ENCODE measurements at places on chromosomes 5 and 9.

DNA sequence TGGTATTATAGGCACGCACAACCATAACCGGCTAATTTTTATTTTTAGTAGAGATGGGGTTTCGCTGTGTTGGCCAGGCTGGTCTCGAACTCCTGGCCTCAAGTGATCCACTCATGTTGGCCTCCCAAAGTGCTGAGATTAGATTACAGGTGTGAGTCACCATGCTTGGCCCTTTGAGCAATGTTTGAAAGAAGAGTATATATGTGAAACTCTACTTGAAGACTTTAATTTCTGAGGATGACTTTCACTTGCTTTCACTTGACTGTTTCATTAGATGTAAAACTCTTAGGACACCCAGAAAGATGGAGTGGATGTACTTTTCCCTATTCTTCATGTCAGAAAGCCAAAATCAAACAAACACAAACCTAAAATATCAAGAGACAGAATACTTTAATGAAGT, 43.8 kb upstream of the GAS1 start:
- DNase-seq: no peak

GRCh38 chr5:107820429-107820828, 149.7 kb upstream of the EFNA5 start:
- no peak for DNase-seq

GRCh38 chr5:150644514-150644913, 4.1 kb downstream of the SYNPO start:
- DNase-seq: no peak

DNA sequence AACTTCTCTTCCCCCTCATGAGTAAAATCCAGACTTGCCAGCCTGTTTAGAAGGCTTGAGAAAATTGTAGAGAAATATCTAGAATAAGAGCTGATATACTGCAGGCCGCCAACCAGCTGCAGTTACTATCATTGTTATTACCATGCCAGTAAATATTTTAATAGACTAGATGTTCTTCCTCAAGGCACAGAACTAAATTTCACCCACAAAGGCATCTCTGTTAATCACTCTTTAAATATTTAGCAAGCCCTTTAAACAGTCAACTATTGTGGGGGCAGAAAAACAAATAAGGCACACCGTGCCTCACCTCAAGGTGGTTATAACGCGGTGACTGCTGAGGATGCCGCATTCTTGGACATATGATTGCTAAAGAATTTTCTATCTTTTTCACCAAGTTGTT, 147.0 kb downstream of the SPOCK1 start:
- DNase-seq: no peak

DNA sequence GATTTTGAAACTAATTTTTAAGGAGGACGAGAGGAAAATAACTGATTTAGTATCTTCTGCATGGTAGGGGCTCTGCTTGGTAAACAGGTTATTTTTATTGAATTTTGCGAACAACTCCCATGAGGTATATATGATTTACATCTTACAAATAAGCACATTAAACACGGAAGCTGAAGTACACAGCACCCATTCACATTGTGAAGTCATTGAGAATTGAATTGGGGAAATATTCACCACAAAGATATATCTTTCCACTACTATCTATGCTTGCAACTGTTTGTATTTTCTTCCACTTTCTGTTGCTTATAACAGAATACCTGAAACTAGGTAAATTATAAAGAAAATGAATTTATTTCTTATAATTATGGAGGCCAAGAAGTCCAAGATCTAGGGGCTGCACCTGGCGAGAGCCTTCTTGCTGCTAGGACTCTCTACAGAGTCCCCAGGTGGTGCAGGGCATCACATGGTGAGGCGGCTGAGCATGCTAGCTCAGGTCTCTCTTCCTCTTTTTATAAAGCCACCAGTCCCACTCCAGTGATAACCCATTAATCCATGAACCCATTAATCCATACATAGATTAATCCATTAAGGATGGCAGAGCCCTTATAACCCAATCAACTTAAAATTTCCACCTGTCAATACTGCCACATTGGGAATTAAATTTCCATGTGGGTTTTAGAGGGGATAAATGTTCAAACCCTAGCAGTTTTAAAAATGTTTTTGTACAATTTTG, 79.0 kb upstream of the ZNF608 start:
- no peak for DNase-seq

DNA sequence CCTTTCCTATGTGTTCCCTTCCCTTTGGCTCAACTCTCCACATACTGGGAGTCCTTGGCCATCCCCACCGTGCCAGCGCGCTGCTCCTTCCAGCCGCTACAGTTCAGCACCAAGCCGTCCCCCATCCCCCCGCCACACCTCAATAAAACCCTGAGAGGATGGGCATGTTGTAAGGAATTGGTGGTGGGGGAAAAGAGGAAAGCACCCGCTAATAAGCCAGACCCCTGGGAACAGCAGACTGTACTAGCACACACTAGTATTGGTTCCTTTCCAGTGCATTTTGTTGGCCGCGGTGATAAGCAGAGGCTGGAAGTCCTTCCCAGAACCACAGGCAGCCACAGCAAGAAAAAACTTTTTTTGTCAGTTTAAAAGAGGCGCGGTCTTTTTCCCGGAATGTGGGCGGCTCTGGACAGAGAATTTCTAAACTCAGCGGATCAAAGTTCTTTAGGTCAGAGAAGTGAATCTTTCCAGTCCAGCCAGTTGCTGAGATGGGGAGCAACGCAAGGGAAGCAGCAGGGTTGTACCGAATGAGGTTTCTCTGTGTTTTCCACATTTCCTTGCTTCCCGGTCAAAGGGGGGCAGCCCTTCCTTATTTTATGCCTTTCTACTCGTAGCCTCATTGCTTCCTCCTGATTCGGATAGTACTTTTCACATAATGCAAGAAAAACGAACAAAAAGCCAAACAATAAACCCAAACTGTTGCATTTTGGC, 2.1 kb downstream of the CHSY3 start:
- no peak for DNase-seq

GRCh38 chr9:5621327-5621726, 7.6 kb upstream of the RIC1 start:
- no peak for DNase-seq

DNA sequence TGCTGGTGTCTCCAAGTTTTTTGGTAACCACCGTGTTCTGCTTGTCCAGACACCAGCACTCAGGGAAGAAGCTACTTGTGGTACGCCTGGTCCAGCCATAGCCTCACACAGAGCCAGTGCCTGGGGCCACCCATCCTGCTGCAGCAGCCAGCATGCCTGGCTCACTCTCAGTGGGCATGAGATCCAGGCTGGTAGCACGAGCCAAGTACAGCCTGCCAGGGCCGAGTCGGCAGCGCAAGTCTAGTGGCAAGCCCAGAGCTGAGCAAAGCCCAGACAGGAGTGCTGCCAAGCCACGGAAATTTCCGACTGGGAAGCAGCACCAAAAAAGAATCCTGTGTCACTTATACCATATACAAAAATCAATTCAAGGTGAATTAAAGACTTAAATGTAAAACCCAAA, 36.3 kb upstream of the FBXL17 start:
- no peak for DNase-seq

DNA sequence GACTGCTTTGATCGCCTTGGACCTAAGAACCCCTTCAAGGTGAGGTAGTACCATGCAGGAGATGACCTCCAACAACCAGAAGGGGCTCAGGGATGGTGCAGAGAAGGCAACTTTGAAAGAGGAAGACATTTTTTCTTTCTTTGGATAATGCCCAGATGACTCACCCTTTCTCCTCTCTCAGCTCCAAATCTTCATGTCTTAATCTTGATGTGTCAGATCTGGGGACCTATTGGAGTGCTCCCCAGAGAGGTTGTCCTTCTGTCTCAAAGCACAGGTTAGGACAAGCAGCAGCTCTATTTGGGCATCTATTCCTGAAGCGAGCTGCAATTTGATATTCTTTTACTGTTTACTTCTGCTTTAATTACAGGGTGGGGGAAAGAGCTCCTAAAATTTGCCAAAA, 229.9 kb upstream of the MAP3K1 start:
- peak; percentile 63 for DNase-seq

DNA sequence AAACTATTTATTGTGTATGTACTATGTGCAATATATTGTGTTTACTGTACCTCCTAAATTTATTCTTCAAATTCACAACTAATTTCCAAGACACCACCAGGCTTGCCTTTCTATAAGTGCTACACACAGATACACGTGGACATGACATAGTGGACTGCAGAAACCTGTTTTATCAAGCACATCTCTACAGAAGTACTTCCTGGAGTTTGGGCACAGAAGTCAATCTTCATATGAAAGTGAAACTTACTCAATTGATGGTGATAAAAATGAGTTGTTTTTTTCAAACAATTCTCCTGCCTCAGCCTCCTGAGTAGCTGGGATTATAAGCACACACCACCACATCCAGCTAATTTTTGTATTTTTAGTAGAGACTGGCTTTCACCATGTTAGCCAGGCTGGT, 57.6 kb downstream of the NLN start:
- no peak for DNase-seq

GRCh38 chr5:62650197-62650596, 71.6 kb downstream of the LRRC70 start:
- no peak for DNase-seq

GRCh38 chr5:116004248-116004647, 28.0 kb upstream of the ARL14EPL start:
- no peak for DNase-seq

DNA sequence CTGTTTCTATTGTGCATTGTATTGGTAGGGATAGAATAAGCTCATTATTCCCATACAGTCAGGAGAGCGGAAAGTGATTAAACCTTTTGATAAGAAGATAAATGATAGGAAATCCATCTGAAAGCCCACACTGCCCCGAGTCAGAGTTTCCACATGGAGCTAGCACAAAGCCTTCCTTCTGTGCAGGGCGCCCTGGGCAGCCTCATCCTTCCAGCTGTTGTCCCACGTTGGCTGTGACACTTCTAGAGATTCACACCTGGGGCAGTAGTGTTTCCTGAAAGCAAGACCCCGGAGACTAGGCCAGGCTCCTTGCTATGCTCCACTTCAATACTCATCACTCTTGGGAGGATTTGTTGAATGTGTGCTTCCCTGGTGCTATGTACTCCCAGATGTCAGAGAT, 172.4 kb downstream of the SEMA6A start:
- no peak for DNase-seq

GRCh38 chr5:164013077-164013670, 507.8 kb downstream of the MAT2B start:
- DNase-seq: peak; percentile 64

DNA sequence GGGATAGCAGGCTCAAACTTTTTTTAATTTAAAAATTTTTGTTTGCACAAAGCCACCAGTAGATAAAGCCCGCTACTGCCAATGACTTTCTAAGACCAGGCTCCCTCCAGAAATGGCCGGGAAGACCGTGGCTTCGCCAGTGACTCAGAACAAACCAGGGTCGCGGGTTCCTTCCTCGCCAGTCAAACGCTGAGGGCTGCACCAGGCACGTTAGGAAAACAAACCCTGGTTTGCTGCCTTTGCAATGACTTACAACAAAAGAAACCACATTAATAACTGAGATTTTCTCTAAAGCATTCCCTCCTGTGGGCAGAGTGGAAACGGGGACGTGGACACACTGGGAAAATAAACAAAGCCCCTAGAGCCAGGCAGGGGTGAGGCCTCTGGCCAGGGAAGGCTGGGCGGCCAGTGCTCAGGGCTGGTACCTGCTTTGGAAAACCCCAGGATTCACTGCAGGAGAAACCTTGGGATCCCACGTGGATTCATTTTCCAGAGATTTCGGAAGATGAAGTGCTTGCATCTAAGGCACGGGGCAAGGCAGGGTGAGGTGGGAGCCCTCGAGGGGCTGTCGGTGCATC, 3.8 kb downstream of the PRRX2 start:
- DNase-seq: no peak

DNA sequence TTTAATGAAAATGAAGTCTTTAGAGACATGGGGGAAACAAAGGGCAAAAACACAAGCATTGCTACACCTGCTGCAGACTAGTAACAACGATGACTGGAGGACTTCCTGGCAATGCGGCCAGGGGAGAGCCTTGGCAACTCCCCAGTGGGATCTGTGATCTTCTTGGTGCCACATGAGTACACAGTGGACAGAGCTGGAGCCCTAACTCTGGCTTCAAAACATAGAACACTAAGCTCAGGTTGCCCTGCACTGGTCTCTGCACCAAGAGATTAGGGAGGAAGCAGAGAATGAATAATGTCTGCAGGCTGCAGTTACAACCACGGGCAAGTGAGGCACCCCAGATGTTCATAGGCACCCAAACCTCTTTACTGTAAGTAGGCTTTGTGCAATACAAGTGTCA, 91.1 kb downstream of the MRPS27 start:
- DNase-seq: no peak

DNA sequence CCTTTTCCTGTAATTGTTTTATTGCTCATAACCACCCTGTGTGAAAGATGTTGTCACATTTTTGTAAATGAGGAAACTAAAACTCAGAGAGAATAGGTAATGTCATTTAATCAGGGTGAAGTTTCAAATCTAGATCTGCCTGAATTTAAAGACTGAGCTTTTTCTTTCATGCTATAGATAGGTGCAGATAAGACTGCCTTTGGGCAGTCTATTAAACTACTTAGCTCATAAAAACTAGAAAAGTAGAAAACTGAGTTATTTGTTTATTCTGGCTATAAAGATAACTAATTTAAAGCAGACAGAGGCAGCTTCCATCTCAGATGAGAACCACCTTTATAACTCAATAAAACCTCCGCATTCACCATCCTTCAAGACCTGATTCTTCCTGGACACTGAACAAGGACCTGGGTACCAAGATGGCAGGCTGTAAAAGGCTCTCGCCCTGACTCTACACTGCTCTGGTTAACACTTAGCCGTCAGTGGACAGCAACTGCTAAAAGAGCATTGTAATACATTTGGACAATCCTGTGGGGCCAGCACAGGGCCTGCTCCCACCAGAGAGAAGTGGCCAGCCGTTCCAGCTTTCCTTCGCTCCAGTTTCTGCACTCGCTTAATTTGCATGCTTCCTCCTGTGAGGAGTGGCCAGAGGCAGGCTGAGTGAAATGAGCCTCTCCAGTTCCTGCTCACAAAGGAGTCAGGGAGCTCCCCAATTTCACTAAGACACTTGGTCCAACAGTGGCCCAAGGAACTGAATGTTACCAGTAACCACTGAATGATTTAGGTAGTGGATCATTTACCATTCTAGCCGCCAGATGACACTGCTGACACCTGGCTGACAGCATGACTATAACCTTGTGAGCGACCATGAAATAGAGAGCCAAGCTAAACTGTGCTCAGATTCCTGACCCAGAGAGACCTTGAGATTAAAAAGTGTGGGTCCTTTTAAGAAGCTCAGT, 566.4 kb downstream of the EFNA5 start:
- no peak for DNase-seq

- peak; percentile 90 for DNase-seq
Measured at GRCh38 chr5:43432486-43433375, 20.5 kb upstream of the CCL28 start.

- DNase-seq: no peak
Measured at GRCh38 chr5:77632526-77633206, 5.8 kb downstream of the OTP start.

GRCh38 chr9:135862809-135863208, 44.5 kb downstream of the CAMSAP1 start:
- no peak for DNase-seq

GRCh38 chr5:3351581-3352442, 243.8 kb upstream of the IRX1 start:
- no peak for DNase-seq

- DNase-seq: no peak
Measured at GRCh38 chr5:122179701-122180100, 50.4 kb downstream of the ZNF474 start.
